ENCODE measurements at places on chromosomes 2 and 18.

DNA sequence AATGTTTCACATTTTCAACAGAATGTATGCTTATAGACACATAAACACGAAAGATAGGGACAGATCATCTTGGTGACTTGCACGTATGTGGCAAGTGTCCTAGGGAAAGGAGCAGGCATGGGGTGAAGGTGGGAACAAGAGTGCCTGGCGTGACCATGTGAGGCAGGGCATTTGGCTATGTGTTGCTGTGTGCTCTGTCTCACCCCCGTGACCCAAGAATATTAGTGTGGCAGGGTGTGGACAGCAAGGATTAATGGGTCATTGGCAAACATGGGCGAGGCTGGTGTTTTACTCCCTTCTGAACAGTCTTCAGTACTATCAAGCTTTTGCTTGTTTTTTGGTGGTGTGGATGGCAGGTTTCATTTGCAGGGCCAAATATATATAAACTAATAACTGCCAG is 1.3 kb upstream of the VWA3B start:
- H3K4me3 ChIP-seq = no peak overlapping the region
- peaks cover 3% of the 10 kb centered on the region for H3K4me1 ChIP-seq
- H3K36me3 ChIP-seq = no peaks in the 10 kb centered on the region
- no peak overlapping the region for H3K27ac ChIP-seq
- H3K27me3 ChIP-seq = no peaks in the 10 kb centered on the region

DNA sequence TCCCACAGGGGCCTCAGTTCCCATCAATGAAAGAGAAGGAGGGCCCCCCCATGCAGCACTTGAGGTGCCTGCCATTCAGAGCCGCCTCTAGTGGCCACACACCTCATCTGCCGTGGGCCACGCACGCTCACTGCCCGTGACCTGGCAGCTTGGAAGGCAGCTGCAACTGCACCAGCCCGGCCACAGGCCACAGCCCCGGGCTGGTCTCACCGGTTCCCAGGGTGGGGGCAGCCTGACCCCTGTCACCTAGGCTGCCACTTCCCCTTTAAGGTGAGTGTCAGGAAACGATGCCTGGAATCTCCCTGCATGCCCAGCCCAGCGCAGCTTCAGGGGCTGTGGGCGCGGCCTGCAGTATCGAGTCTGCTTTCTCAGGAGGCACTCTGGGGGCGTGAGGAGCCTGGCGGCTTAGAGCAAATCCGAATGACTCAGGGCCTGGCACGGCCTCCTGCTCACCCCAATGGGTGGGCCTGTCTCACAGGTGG is 2.6 kb downstream of the MAB21L4 start:
- H3K27me3 ChIP-seq = no peaks in the 10 kb centered on the region
- H3K27ac ChIP-seq = no peak overlapping the region
- no peaks in the 10 kb centered on the region for H3K36me3 ChIP-seq

- no peaks in the 10 kb centered on the region for H3K36me3 ChIP-seq
- no peak overlapping the region for H3K4me3 ChIP-seq
- H3K27me3 ChIP-seq = no peaks in the 10 kb centered on the region
- H3K4me1 ChIP-seq = no peaks in the 10 kb centered on the region
- H3K27ac ChIP-seq = no peak overlapping the region
Measured at GRCh38 chr18:71238974-71239624, 950.3 kb downstream of the SOCS6 start.

DNA sequence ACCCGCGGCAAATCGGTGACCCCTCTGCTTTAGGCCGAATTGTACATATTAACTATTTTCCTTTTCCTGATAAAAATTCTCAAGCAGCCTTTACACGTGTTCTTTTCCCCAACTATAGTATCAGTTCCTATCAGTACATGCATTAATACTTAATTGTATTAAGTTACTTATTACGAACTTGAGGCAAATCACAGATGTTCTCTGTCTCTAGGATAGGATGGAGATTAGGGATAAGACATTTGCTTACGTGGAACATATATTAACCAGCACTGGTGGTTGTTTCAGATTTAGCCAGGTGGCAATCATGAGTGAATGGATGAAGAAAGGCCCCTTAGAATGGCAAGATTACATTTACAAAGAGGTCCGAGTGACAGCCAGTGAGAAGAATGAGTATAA is 675 bp downstream of the GEMIN6 start:
- DNase-seq = no peak
- H3K27me3 ChIP-seq = no peaks in the 10 kb centered on the region
- peaks cover 7% of the 10 kb centered on the region for H3K36me3 ChIP-seq
- H3K4me3 ChIP-seq = peak overlapping the region; percentile 86

- no peaks in the 10 kb centered on the region for H3K27me3 ChIP-seq
- no peaks in the 10 kb centered on the region for H3K4me1 ChIP-seq
- no peak overlapping the region for H3K27ac ChIP-seq
- H3K36me3 ChIP-seq = no peaks in the 10 kb centered on the region
- no peak overlapping the region for H3K4me3 ChIP-seq
Measured at GRCh38 chr18:9721893-9722550, 13.9 kb downstream of the RAB31 start.

DNA sequence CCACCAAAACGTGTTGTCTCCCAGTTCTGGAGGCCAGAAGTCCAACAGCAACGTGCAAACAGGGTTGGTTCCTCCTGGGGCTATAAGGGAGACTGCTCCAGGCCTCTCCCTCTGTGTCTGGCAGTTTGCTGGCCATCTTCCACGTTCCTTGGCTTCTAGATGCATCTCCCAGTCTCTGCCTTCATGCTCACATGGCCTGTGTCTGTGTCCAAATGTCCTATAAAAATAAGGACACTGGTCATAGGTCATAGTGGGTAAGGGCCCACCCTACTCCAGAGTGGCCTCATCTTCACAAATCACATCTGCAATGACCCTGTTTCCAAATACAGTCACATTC is 69.4 kb upstream of the TAF1B start:
- no peak for DNase-seq
- no peaks in the 10 kb centered on the region for H3K36me3 ChIP-seq
- no peaks in the 10 kb centered on the region for H3K27me3 ChIP-seq

- no peak overlapping the region for H3K4me3 ChIP-seq
- no peaks in the 10 kb centered on the region for H3K36me3 ChIP-seq
- no peak for DNase-seq
- peaks cover 8% of the 10 kb centered on the region for H3K4me1 ChIP-seq
- no peak overlapping the region for H3K27ac ChIP-seq
Measured at GRCh38 chr2:191167766-191168165, 17.0 kb upstream of the STAT4 start.

GRCh38 chr18:42474577-42474976 is 519.5 kb downstream of the PIK3C3 start:
- H3K4me3 ChIP-seq = no peak overlapping the region
- H3K36me3 ChIP-seq = no peaks in the 10 kb centered on the region
- no peak overlapping the region for H3K27ac ChIP-seq

- H3K4me3 ChIP-seq = no peak overlapping the region
- no peaks in the 10 kb centered on the region for H3K27me3 ChIP-seq
- no peak overlapping the region for H3K27ac ChIP-seq
- no peaks in the 10 kb centered on the region for H3K4me1 ChIP-seq
- DNase-seq = no peak
- no peaks in the 10 kb centered on the region for H3K36me3 ChIP-seq
Measured at GRCh38 chr18:67074309-67074708, 442.2 kb downstream of the DSEL start.

DNA sequence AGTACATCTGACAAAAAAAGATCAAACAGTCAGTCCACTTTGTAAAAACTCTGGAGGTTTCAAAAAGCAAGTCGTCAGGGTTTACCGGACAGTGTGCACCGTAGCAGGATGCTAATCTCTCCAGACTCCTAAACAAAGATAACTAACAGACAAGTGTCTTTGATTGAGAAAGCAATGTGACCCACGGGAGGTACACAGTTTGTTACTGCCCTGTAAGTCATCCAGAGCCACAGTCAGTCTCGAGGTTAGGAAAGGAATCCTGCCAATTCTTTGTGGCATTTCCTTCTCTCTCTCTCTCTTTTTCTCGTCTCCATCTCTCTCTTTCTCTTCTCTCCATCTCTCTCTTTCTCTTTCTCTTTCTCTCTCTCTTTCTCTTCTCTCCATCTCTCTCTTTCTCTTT is 42.8 kb downstream of the LRRTM4 start:
- no peak overlapping the region for H3K4me3 ChIP-seq
- no peaks in the 10 kb centered on the region for H3K27me3 ChIP-seq
- no peak for DNase-seq
- H3K4me1 ChIP-seq = no peaks in the 10 kb centered on the region
- H3K36me3 ChIP-seq = no peaks in the 10 kb centered on the region

- H3K4me1 ChIP-seq = no peaks in the 10 kb centered on the region
- no peaks in the 10 kb centered on the region for H3K27me3 ChIP-seq
- no peaks in the 10 kb centered on the region for H3K36me3 ChIP-seq
- no peak for DNase-seq
- no peak overlapping the region for H3K4me3 ChIP-seq
Measured at GRCh38 chr2:190177249-190178040, 114.9 kb upstream of the MSTN start.

DNA sequence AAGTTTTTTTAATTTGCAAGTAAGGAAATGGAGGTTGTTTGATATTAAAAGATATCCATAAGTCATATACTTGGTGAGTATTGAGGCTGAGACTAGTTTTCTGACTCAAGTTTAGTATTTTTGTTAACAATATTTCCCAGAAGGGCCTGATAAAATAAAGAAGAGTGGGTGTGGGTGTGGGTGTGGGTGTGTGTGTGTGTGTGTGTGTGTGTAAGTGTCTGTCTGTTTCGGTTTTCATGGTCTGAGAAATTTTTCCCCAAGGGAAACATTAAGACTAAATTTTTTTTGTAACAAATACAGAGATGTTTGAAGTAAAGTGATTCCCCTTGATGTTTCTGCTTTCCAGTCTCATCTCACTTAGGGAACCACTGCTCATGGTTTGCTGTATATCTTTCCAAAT is 36.5 kb downstream of the PPM1B start:
- no peak for DNase-seq
- H3K36me3 ChIP-seq = no peaks in the 10 kb centered on the region
- H3K4me3 ChIP-seq = no peak overlapping the region
- peaks cover 5% of the 10 kb centered on the region for H3K4me1 ChIP-seq

- no peaks in the 10 kb centered on the region for H3K36me3 ChIP-seq
- H3K4me1 ChIP-seq = no peaks in the 10 kb centered on the region
- H3K27ac ChIP-seq = no peak overlapping the region
- no peak for DNase-seq
Measured at GRCh38 chr2:234722176-234722575, 225.3 kb upstream of the ARL4C start.

DNA sequence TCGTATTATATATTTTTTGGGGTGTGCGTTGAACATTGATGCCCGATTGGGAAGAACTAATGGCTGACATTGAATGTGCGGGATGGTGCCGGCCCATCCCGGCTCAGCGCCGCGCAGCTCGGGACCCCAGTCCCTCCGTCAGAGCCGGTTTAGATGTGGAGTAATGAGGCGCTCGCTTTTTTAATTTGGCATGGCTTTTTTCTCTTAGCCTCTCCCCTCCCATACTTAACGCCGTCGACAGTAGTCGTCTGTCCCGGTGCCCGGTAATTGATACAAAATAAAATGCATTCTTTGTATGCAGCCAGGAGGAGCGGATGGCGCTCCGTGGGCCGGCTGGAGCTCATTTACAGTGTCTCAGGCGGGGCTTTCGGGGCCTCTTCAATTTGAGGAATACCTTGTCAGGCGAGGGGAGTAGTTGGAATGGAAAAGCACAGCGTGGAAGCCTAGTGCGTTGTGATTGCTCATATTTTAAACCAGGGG is 209.2 kb downstream of the GBX2 start:
- no peak overlapping the region for H3K4me3 ChIP-seq
- no peaks in the 10 kb centered on the region for H3K4me1 ChIP-seq
- H3K36me3 ChIP-seq = no peaks in the 10 kb centered on the region
- DNase-seq = no peak
- no peaks in the 10 kb centered on the region for H3K27me3 ChIP-seq

DNA sequence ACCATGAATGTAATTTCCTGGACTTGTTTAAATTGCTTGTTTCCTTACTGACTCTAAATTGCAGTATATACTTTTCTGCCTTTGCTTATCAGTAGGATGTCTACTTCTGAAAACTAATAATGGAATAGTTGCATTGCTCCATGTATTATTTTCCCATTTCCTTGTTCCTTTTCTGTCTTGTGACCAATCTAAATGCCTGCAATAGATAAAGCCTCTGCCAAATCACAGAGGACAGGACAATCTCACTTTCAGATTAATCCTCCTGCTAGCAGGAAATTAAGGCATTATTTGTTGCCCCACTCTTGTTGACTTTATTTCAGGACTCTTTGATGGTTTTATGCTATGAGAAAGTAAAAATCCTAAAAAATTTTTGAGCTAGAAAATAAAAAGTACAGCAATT is 4.7 kb upstream of the ESCO1 start:
- no peak for DNase-seq
- H3K36me3 ChIP-seq = no peaks in the 10 kb centered on the region
- H3K27me3 ChIP-seq = no peaks in the 10 kb centered on the region
- no peak overlapping the region for H3K27ac ChIP-seq
- H3K4me1 ChIP-seq = peaks cover 6% of the 10 kb centered on the region
- H3K4me3 ChIP-seq = no peak overlapping the region

DNA sequence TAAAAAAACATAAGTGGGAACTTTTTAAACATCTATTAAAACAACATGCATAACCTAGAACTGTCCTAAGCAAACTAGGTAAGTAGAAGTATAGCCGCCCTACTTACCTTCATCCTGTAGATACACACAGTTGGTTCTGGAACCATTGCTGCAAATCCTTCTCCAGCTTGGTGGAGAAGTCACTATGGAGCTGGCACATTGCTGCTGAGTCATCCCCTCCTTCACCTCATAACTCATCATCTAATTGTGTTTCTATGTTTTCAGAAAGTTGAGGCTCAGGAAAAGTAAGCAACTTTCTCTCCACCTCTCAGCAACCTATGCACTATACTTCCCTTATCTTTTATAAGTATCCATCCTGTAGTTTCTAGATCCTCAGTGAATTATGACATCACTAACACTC is 269.8 kb upstream of the MMADHC start:
- no peaks in the 10 kb centered on the region for H3K4me1 ChIP-seq
- DNase-seq = no peak
- no peaks in the 10 kb centered on the region for H3K27me3 ChIP-seq
- no peak overlapping the region for H3K27ac ChIP-seq
- no peaks in the 10 kb centered on the region for H3K36me3 ChIP-seq
- no peak overlapping the region for H3K4me3 ChIP-seq

DNA sequence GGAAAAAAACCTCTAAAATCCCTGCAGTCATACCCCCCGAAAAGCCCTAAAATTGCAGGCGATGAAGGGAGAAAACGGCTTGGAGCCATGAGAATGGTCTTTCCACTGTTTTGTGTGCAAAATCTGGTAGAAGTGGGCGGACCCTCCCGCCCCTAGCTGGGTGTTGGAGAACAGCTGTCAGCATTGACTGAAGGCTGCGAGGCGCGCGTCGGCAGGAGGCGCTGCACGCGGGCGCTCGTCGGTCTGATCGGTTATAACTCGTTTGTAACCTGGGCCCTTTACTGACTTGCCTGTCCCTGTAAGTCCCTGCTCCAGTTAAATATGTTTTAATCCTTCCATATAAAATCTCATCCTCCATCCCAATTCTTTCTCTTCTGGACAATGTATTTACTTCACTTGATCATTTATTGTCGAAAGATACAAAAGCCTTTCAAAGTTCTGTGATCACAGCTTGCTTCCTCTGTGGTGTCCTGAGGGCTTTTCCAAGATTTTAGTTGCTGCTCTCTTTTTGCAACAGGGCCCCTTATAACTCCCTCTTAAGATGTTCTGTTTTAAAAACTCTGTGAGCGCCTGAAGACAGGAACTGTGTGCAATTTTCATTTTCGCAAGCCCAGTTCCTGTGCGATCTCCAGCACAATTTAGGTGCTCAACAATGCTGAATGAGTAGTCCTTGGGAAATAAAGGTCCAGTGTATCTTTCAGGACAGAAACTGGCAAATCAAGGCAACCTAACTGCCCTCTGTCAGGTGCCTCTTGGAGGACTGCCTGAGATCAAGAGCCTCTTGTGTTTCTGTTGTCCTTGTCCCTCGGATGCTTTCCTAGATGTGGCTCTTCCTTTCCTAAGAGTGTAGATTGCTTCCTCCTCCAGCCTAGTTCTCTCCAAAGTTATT is 918 bp upstream of the HNRNPLL start:
- peak overlapping the region; percentile 93 for H3K4me3 ChIP-seq
- H3K4me1 ChIP-seq = peaks cover 16% of the 10 kb centered on the region
- H3K27ac ChIP-seq = peak overlapping the region; percentile 82
- no peaks in the 10 kb centered on the region for H3K27me3 ChIP-seq
- H3K36me3 ChIP-seq = no peaks in the 10 kb centered on the region
- DNase-seq = peak; percentile 75
